GDM1 (cell line): ENCODE measurements at places on chromosomes 11 and 22.

DNA sequence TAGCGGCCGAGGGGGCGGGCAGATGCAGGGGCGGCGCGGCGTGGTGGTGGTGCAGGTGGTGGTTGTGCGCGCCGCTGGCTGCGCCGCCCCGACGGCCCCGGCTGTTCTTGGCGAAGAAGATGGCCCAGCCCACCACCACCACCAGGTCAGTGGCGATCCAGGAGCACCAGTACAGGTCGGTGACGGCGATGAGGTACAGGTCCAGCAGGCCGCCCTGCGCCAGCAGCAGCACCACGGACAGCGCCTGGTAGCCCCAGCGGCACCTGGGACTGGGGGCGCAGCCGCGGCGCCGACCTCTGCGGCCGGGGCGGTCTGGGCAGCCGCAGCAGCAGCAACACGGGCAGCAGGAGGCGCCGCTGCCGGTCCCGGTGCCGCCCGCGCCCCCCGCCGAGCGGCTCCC lies 879 bp downstream of the TMEM121B start:
- DNase-seq = no peak

GRCh38 chr11:7364660-7365059 lies 113.0 kb downstream of the SYT9 start:
- no peak for DNase-seq

DNA sequence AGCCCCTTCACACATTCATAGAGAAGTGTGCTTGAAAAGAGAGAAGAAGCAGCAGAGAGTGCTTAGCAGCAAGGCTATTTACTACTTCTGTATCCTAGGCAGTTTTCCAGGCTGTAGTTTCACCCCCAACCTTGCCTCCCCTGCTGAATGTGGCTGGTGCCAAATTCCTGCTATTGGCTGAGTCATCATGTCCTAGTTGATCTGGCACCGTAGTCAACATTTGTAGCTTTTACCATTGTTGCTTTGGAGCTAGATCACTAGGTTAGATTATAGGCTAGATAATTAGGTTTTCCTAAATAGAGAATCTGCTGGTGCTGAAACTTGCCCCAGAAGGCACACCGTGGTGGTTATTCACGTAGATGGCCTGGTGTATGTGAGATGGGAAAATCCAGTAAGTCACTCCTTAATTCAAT lies 32.7 kb downstream of the ARHGAP42 start:
- no peak for DNase-seq

GRCh38 chr22:20141186-20142077 lies 9.4 kb downstream of the CCDC188 start:
- DNase-seq = no peak

DNA sequence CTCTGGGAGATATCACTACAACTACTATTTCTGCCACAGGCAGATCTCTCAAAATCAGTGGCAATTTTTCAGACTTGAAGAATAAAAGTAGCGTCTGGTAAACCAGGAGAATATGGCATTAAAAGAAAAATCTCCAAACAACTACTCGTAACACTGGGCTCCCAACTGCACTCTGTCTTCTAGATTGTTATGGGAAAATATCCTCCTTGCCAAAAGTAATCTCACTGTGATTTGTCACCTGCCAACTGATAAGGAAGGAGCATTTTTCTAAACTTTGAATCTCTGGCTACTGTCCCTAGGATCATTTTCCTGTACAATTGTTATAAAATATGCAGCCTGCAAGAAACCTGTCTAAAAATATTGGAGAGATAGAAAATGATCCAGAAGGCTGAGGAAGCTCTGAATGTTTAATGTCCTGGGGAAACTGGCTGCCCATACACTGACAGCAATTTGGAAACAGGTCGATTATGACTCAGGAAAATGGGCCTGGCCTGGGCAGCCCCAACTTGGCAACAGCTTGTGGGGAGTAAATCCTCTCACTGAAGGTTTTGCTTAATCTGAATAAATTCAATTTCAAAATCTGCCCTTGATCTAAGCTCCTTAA lies 90.5 kb upstream of the DBX1 start:
- no peak for DNase-seq
